Stimulated activated CD8-positive, alpha-beta memory T cell treated with anti-CD3 and anti-CD28 coated beads, Interleukin-2, amount 100 ng/mL, for 1 hour (primary cell): ENCODE measurements at places on chromosomes 4 and X.

DNA sequence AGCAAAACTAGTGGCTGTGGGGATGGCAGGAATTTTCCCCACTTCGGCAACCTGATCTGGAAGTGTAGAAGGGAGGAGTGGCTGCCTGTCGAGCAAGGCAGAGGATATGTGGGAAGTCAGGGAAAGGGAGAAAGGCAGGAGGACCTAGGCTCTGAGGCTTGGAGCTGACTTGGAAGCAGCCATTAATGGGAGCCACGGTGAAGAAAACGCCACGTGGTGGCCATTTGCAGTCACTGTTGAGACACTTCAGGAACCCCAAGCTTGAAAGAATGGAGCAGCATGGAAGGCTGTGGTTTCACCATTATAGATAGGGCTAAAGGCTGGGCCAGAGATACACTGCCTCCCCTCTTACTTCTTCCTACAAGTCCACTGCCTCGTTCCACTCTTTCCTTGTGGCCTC is 41.8 kb upstream of the MAML3 start:
- no peak for DNase-seq

GRCh38 chr4:151783867-151784266 is 23.1 kb upstream of the GATB start:
- DNase-seq, result no peak

DNA sequence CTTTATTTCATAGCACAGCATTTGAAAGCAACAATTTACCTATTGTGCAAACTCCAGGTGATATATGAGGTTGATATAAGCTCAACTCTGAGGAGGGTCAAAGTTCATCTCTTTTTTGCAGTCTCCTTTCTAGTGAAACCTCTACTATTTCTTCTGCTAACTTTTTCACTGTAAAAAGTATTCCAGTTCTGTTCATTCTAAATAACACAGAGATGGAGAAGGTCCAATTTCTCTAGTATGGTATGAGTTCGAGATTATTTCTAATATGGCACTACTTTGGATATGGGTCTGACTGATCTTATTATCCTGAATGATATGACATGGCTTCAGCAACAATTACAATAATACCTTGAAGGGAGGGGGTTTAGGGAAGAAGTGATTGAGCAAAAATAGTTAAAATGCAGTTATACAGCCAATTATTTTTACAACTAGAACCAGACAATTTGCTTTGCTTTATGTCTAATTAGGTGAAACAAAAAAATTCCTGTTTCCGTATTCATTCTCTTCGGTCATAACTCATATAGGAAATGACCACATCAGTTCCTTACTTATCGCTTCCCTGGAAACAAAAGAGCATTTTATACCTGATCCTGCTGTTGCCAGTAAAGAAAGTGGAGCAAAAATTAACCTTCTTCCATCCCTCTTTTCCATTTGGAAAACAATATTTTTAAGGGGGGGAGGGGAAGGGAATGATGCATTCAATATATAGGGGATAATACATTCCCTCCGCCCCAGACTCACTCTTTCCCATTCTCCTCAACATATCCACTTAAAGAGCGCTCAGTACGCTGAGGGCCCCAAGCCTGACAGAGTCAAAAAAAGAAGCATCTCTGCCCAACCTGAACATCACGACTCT is 1.0 kb downstream of the TBC1D9 start:
- DNase-seq, result no peak

DNA sequence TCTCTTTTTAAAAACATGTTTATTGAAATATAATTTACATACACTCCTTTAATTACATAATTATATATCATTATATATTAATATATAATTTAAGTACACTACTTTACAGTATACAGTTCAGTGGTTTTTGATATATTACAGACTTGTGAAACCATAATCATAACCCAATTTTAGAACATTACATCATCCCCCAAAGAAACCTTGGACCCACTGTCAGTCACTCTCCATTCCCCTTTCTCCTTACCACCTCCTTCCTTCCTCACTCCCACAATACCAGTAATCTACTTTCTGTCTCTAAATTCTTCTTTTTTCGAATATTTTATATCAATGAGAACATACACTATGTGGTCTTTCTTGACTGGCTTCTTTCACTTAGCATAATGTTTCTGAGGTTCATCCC is 17.9 kb upstream of the EXOSC9 start:
- DNase-seq, result no peak

DNA sequence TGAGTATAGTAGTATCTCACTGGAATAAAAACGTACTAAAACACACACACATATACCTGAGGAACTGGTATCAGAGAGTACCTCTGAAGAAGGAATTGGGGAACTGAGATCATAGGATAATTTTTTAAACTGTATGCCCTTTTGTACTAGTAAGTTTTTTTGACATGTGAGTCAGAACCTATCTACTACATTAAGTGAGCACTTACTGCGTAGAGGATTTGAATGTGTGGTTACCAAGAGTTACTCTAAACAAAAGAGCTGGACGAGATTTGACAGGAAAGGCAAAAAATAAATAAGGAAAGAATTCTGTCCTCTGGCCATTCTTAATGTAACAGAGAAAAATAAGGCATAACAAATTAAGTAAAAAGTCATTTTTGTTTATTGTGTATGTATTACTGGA is 546.5 kb upstream of the FAT1 start:
- DNase-seq, result no peak

DNA sequence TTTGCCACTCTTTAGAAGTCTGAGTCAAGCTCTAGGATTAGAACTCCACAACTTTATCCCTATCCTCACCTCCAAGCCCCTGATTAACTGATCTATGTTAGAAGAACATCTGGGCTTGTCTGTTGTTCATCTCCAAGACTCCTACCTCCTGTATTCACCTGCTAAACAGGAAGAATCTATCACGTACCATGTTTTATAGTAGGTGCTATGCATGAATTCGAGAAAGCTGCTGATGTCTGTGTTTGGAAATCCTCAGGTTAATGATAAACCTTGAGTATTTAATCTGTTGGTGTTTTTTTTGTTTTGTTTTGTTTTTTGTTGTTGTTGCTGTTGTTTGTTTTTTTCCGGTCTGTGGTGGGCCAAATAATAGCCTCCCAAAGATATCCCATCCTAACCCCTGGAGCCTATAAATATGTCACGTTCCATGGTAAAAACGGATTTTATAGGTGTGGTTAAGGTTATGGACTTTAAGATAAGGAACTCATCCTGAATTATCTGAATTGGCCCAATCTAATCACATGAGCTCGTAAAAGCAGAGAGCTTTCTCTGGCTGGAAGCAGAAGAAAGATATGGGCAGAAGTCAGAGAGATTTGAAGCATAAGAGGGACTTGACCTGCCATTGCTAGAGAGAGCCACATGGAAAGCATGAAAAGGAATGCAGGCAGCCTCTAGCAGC is 101.2 kb upstream of the DUSP21 start:
- DNase-seq, result no peak
